Stimulated activated CD4-positive, alpha-beta T cell treated with anti-CD3 and anti-CD28 coated beads, Interleukin-2, amount 100 ng/mL, for 24 hours (primary cell): ENCODE measurements at places on chromosomes 6 and 20.

GRCh38 chr6:33886673-33887144 lies 82.9 kb upstream of the MLN start:
- peak; percentile 27 for DNase-seq

- DNase-seq, result no peak
These were observed 446.7 kb downstream of the BCKDHB start for GRCh38 chr6:80553071-80553740.

DNA sequence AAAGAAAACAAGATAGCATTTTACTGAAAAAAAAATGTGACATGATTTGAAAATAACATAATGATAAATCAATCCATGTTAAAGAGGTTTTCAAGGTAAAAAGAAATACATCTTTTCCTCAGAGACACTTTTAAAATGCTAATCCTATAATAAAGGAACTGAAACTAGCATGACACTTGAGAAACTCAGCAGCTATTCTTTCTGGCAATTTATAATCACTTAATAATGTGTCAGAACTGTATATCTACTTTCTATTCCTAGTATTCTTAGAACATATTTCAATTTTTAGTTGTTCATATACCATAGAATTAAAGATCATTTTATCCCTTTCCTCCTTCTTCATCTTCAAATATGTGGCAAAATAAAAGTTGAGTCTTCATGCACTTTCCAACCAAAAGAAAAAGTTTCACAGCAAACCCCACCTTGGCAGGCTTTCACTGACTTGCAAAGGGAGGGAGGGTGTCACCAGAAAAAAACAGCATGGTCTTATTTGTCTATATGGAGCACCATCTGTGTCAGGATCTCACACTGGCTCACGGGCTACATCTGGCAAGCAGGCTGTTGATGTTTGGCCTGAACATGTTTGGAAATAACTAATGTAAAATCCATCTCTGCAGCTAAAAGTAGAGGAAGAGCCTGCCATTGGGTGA lies 48.5 kb downstream of the FHL5 start:
- no peak for DNase-seq

DNA sequence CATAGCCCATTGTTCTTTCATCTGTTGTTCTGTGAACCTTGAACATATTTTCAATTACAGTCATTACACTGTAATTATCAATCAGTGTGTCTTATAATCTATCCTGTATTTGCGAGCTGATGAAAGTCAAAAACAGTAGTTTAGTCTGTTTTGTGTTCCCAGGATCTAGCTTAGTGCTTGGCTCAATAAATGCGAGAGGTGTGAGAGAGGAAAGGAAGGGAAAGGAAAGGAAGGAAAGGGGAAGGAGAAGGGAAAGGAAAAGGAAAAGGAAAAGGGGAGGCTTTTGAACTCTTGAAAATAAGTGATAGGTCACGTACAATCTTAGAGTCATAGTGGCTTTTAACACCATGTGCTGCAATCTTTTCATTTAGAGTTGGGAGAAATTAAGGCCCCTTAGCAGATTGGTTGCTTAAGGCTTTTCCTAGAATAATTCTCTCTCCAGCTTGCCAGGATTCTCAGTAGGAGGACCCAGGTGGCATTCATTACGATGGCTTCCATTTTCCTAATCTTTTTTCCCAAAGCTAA lies 433.8 kb upstream of the PLCB4 start:
- DNase-seq, result no peak

DNA sequence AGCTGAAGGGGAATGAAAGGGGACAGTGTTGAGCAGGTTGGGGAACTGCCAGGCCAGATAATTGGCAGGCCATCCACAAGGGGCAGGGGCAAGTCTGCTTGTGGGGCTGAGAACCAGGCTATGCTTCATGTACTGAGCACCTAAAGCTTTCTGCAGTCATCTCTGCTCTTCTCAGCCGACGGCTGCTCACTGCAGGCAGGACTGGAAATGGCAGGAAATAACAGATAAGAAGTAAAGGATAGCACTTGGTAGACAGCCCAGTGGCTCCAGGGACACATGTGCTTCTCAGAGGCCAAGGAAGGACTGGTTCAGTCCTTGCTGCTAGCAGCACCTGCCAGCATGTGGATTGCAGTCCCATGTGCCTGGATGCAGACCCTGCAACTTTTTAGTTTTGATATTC lies 89.8 kb downstream of the CD164 start:
- no peak for DNase-seq

- no peak for DNase-seq
These were observed 246.6 kb downstream of the TBXT start for GRCh38 chr6:165920896-165921671.

DNA sequence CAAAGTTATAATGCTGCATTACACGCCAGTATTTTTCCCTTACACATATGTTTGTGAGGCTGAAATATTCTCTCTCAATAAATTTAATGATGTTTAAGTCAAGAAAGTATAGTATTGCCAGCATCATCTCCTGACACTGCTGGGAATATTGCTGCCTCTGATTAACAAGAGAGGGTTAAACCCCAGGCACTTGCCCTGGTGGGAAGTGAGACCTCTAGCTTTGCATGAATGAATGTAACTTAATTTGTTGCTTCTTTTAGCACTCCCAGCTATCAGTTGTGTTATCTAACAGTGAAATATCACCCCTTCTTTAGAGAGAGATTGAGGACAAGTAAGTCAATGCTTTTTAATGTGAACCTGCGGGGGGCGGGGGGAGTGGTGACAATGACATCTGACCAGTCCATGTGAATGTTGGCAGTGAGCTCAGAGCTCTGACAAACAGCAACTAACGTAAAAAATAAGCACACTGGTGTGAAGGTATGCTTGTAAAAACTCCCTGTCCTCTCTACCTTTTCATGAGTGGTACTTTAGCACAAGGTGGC lies 9.8 kb downstream of the FOXA2 start:
- no peak for DNase-seq

DNA sequence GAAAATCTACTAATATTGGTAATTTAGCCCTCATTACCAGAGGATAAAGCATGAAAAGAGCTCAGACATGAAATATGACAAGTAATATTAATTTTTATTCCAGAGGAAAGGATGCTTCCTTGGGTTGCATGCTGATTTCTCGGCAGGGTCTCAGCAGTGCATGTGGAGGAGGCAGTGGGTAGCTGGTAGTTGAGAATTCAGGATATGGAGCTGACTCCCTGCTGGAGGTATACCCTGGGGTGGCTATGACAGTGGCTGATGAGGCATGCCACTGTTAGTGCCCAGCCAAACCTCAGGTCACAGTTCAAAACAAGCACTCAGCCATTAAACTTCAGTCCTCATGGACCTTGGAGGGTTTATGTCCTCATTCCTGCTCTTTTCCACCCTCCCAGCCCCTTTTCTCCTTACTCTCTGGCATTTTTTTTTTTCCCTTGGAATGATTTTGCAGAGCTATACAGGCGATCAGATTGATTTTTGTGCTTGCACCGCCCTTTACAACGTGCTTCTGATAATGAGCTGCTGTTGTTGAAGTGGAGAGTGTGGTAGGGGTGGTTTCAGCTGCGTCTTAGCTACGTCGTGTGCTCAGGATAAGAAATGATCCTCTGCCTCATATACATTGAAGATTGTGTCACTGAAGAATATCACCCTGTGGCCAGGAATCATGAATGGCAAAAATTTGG lies 761.9 kb upstream of the MMS22L start:
- no peak for DNase-seq

- no peak for DNase-seq
These were observed 20.6 kb upstream of the AKIRIN2 start for GRCh38 chr6:87722540-87723169.

GRCh38 chr6:166687879-166688205 lies 60.8 kb upstream of the RPS6KA2 start:
- no peak for DNase-seq

DNA sequence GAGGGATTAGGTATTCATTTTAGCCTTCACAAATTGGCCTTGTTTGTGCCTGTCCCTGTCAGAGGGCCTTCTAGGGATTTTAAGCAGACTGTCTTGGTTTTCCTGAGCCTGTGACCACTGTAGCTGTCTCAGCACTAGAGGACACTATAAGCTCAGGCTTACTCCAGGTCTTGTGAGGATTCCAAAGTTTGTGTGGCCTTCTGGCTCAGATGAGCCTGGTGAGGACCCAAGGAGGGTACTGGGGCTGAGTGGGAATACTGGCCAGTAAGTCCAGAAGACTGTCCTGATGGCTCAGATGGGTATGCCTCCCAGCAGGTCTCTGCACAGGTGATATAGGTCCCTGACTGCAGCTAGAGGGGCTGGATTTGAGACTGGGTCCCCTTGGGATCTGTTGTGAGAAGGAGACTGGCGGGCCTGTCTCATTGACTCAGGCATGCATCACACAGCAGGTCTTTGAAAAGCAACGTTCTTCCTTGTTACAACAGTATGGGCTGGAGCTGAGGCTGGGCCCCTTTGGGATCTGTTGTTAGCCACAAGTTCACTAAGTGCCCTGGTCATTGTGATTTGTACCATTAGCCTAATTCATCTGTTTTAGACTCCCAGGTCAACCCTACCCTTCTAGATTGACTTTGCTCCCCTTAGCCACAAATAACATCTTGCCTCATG lies 26.3 kb upstream of the TFB1M start:
- DNase-seq, result no peak

- no peak for DNase-seq
These were observed 293.5 kb downstream of the CDKAL1 start for GRCh38 chr6:20827798-20828197.

DNA sequence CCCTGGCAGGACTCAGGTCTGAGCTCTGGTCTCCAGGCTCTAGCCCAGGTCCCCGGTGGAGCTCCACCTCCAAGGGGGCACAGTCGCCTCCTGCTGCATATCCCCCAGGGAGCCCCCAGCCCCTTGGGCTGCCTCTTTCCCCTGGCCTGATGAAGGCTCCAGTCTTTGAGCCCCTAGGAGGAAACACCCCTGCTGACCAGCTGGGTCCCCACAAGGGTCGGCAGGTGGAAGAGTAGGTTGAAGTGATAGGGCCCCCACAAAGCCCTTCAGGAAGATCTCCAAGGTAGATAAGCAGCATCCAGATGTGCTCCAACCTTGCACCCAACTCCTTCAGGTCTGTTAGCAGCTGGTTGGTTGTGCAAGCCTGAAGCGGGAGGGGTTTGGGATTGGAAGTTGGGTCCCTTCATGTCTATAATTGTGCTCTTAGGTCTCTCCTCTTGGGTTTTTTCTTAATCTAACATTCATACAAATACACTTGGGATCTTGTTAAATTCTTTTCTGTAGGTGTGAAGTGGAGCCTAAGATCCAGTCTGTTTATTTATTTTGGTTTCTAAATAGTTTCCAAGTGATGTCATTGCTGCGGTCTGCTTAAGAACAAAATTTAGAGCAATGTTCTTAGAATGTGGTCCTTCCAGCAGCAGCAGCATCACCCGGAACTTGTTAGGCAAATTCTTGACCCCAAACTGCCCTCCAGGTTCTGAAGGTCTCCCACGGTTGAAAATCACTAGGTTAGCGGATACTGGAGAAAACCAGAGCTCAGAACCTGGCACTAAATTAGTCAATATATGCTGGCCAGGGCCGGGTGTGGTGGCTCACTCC lies 5.1 kb downstream of the UBE2C start:
- no peak for DNase-seq

DNA sequence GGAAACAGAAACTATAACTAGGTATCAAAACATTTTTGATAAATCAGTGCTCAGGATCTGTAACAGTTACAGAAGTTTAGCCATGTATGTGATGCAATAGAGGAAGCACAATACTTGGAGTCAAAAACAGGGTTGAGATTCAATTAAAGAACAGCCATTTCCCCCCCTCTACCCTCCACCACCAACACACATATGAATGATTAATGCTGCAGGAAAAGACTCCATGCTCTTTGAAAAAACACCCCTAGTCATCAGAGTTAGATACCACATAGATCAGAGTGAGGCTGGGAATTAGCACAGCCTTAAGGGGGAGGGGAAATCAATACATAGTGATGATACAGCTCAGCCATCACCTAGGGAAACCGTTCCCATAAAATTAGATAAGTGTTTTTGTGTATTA lies 108.9 kb upstream of the EMILIN3 start:
- no peak for DNase-seq

DNA sequence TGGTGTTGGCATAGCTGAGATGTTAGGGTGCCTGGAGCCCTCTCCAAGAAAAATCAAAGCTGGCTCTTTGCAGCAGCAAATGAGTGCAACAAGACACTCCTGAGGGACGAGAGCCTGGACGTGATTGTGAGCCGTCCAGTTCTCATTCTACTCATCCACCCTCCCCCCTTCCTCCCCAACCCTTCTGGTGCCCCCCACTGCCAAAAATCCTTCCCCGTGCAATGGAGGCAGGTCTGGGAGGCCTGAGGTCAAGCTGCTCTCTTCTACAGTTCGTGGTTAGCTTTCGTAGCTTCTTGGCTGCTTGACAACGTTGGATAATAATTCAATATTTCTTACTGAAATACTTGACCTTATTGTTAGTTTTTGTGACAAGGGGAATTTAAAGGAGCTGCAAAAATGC lies 185.3 kb upstream of the SUPT3H start:
- no peak for DNase-seq

- DNase-seq, result no peak
These were observed 38.3 kb downstream of the HECA start for GRCh38 chr6:139173172-139173571.

DNA sequence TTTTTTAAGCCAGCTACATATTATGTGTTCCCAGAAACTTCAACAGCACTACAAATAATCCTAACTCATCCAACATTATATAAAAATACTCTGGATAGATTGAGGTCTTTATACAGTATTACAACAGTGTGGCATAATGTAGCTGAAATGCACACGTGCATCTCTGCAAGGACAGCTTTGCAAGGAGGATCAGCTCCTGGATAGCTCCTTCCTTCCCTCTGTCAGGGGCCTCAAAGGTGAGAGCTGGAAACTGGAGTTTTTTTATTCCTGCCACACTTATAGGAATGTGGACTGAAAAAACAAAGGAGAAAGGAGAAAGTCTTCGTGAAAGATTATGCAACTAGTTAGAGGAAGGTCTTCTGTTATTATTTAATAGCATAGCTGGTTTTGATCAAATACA lies 53.1 kb downstream of the PLG start:
- DNase-seq, result no peak

GRCh38 chr6:72826037-72826436 lies 204.2 kb downstream of the KCNQ5 start:
- DNase-seq, result no peak

- DNase-seq, result no peak
These were observed 26.0 kb upstream of the CCDC167 start for GRCh38 chr6:37525460-37526357.

DNA sequence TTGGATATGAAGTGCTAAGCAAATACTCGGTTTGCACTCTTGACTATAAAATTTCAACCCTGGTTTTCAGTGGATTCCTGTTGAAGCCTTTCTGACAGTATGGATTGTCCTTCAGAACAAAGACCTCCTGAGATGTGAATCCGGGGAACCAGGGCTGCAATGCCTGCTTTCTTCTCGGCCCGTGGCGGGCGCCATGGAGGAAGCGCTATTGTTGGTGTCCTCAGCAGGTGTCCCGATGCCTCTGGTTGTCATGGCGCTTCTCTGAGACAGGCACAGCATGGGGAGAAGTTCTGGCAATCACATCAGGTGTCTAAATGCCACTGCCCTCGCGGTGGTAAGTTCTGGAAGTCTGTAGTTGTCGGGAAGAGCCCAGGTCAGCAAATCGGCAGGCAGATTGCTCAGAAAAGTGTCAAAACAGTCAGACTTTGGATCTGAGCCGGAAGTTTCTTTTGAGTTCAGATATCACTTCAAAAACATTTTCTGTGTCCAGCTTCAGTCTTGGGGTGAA lies 188.5 kb downstream of the CDH4 start:
- no peak for DNase-seq
